Endothelial cell of umbilical vein (primary cell): ENCODE measurements at places on chromosomes 5 and 9. TPM values are rescaled to one million over a fixed set of nuclear protein-coding genes. Genes with fewer than 3 reads are reported as not detected.

NR5A1 gene
- not detected in 2 replicates for total RNA-seq

INSL6 gene
- not detected in 2 replicates for total RNA-seq

AMBP gene
- total RNA-seq: not detected in 2 replicates

ZNF454 gene
- total RNA-seq: 0.55 TPM in 1 of 2 replicates, not detected in the other

LEAP2 gene
- 0.40 and 0.99 TPM in 2 replicates for total RNA-seq

WDR31 gene
- total RNA-seq: 0.62 and 1.00 TPM in 2 replicates

GLIPR2 gene
- total RNA-seq: 20.0 and 22.0 TPM in 2 replicates

SLC25A46 gene
- 30.0 and 31.1 TPM in 2 replicates for total RNA-seq

SH3TC2 gene
- 3.3 and 4.3 TPM in 2 replicates for total RNA-seq

STX17 gene
- total RNA-seq: 14.8 and 17.6 TPM in 2 replicates

ANKRD20A1 gene
- 2.5 and 5.2 TPM in 2 replicates for total RNA-seq

EDIL3 gene
- total RNA-seq: 28.8 and 41.2 TPM in 2 replicates

DNA sequence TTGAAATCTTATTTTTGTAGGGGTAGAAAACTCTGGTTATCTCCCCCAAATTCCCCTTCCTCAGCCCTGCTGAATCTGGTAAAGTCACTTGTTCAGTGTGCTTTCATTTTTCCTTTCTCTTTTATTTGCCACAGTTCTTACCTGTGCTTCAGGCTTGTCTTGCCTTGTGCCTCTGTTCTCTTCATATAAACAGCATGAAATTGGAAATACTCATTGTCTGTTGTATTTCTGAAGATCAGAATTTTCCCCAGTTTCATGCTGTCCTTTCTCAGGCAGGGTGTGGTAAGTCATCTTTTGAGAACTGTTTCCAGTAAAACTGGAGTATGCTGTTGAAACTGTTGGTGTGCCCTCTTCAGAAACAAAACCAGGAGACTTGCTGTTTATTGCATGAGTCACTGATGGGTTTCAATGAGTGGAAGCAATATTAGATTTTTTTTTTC lies 7.0 kb downstream of the PAM start:
- peak; percentile 34 for DNase-seq

GRCh38 chr5:127718181-127718580 lies 15.0 kb downstream of the CCDC192 start:
- DNase-seq: no peak

DNA sequence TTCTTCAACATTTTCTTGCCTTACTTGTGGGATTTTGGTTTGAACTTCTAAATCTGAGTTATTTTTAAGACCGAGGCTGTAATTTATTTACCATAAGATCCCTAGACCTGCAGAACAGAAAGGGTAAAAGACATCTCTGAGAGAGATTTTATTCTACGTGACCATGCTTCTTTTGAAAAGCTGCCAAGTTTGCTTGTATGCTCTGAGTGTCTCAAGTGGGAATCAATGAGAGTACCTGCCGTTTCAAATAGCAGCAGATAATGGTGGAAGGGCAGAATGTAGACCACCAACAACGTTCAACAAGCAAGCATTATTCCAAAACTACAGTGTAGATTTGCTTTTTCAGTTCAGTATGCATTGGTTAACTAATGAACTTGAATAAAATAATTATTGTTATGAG lies 108.6 kb upstream of the MINAR2 start:
- DNase-seq: no peak

DNA sequence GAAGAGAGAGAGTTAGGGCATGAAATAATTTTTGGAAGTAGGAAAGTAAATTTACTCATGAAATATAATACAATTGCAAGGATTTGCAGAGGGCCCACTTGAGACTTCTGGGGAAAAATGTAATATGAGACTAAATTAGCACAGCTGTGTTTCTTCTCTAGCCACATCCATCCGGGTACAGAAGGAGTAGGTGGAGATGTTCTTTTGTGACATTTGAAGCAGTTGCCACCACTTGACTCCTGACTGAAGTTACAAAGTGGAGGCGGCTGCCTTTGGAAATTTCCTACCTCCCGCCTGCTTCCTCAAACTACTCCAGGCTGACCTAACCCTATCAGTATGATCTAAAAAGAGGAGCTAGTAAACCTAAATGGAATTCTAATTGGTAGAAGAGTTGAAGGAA lies 58.1 kb upstream of the SHISAL2B start:
- DNase-seq: no peak

- DNase-seq: no peak
Observed at GRCh38 chr5:168883281-168883741, 304.1 kb upstream of the PANK3 start.

GRCh38 chr5:134732819-134733218 lies 5.5 kb upstream of the CAMLG start:
- DNase-seq: no peak

- DNase-seq: no peak
Observed at GRCh38 chr5:19179571-19179970, 808.4 kb downstream of the CDH18 start.

DNA sequence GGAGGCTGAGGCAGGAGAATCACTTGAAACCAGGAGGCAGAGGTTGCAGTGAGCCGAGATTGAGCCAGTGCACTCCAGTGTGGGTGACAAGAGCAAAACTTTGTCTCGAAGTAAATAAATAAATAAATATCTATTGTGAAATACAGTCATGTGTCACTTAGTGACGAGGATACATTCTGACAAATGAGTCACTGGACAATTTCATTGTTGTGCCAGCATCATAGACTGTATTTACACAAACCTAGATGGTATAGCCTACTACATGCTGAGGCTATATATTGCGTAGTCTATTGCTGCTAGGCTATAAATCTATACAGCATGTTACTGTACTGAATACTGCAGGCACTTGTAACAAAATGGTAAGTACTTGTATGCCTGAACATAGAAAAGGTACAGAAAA lies 61.1 kb upstream of the CCL21 start:
- DNase-seq: no peak

DNA sequence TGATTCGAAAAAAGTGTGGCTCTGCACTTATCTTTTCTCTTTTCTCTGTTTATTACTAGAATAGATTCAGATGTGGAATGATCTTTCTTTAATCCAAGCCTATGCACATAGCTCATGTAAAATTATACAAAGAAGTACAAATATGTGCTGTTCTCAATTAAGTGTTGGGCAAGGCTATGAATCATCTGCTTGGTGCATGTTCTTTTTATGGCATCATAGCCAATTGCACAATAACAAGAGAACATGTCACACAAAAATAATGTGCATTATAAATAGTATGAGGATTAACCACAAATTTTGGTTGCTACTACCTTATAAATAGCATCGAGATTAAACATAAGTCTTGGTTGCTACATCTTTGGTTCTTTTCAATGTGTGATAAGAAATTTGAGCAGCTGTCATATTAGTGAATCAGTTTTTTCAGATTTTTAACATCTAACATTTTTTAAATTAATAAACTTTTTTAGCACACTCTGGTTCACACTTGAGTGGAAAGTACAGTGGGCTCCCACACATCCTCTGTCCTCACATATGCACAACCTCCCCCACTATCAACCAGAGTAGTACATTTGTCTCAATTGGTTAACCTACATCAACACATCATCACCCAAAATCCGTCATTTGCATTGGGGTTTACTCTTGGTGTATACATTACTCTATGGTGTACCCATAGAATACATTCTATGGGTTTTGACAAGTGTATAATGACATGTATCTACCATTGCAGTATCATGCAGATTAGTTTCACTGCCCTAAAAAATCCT lies 6.8 kb upstream of the RECK start:
- DNase-seq: no peak

DNA sequence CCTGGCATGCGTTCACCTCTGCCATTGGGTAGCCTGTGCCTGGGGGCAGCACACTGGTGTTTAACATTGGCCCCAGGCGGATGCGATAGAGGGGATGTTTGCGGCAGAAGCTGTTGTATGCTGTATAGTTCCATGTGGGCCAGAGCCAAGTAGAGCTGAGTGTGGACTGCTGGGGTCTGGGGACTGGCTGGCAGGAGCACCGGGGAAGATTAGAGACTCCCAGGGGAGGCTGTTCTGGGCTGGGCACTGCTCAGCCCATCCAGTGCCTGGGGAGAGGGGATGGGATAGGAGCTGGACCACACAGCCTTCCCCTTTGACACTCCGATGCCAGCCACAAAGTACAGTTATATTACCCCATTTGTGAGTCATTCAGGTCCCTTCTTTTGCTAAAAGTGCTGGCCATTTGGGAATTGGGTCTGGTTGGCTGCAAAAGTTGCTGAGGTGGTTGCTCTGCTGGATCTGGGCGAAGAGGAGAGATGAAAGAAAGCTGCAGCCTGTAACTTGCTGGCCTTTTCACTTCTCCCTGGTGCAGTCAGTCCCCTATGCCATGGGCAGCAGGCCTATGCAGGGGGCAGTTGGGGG lies 73.8 kb downstream of the RGS3 start:
- DNase-seq: no peak

DNA sequence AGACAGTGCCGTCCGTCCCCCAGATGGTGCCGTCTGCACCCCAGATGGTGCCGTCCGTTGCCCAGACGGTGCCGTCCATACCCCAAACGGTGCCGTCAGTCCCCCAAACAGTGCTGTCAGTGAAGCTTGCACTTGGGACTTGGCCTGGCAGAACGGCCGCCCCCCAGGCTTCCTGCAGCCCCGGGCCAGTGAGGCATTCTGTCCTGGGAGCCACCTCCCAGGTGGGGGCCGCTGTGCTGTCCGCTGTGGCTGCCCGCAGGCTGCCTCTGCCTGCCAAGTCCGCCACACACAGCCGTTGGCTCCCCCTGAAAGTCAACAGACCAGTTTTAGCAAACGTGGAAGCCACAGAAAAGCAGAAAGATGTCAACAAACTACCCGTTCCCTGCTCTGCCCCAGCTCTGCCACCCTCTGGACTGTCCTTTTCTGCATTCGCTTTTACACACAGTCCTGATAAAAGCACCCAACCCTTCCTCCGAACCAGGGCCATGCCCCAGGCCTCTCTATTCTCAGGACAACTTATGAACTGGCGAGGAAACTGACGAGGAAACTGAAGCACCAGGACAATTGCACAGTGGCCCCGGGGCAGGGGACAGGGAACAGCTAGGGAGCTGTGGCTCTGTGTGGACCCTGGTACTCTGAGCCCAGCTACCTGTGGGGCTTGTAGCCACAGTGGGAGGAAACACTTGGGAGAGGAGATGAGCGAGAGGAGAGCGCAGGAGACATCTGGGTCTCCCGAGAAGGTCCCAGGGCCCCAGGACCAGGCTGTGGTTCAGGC lies 39.6 kb upstream of the RXRA start:
- no peak for DNase-seq

- DNase-seq: no peak
Observed at GRCh38 chr9:76528056-76528455, 69.1 kb downstream of the GCNT1 start.

- peak; percentile 59 for DNase-seq
Observed at GRCh38 chr9:137029058-137029936, 1.3 kb upstream of the ABCA2 start.

DNA sequence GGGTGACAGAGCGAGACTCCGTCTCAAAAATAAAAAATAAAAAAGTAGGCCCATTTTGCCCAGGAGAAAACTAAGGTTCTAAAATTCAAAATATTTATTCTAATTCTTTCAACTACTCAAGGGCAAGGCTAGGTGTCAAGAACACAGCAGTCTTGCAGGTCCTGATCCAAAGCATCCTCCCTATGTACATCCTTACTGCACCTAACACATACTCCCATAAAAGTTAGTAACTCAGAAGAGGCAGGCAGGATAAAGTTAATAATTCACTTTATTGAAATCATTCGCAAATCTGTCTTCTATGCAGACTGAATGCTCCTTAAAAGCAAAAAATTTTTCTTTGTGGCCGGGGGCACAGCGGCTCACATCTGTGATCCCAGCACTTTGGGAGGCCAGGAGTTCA lies 11.1 kb downstream of the GOLPH3 start:
- no peak for DNase-seq

- no peak for DNase-seq
Observed at GRCh38 chr9:70043285-70043684, 363 bp upstream of the MAMDC2 start.
